ENCODE measurements at places on chromosomes 13 and 19.

- DNase-seq = no peak
Measured at GRCh38 chr19:5118026-5118425, 149.1 kb downstream of the KDM4B start.

DNA sequence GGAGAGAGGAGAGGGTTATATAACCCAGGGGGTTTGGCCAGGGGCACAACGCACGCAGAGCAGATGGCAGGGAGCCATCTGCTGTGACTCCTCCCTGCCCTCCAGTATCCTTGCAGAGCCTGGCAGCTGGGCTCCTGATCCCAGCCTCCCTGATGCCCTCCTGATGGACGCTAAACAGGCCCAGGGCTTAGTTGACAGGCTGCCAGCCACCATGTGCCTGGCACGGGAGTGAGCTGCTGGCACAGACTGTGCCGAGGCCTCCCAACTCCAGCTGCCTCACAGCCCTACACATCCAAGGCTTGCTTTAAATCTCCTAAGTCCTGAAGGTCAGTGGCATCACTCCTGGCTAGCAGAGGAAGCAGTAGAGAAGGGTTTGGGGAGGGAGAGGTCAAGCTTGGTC, 16.7 kb downstream of the SYDE1 start:
- DNase-seq = no peak

- no peak for DNase-seq
Measured at GRCh38 chr13:76472916-76473315, 413.3 kb downstream of the KCTD12 start.

DNA sequence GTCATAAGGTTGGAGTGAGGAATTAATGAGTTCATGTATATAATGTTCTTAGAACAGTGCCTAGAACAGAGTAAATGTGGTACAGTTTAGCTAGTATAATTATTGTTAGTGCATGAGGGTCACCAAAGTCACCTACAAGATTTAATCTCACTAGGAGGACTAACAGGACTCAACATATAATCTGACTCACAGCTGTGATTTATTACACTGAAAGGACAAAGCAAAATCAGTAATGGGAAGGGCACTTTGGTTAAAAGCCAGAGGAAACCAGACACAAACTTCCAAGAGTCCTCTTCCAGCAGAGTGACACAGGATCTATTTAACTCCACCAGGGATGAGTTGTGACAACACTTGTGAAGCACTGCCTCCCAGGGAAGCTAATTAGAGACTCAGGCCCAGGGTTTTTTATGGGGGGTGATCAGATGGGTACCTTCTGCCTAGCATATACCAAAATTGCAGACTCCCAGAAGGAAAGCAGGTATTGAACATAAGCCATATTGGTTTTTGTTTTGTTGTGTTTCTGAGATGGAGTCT, 341.2 kb upstream of the DACH1 start:
- DNase-seq = no peak

DNA sequence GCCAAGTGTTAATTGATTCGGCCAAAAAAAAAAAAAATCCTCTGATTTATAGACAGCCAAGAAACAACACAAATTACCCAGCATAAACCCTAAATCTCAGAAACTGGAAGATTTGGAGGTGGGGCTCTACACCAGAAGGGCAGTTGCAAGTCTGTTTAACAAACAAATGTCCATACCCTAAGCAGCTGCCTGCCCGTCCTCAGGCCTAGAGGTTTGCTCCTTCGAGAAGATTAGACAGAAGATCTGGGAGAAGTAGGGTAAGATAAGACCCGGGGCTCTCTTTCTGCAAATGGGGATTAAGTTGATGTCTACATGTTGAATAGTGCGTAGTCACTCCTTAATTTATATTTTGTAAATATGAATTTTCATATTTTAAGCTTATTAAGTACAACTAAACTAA, 3.4 kb upstream of the N4BP2L1 start:
- no peak for DNase-seq

DNA sequence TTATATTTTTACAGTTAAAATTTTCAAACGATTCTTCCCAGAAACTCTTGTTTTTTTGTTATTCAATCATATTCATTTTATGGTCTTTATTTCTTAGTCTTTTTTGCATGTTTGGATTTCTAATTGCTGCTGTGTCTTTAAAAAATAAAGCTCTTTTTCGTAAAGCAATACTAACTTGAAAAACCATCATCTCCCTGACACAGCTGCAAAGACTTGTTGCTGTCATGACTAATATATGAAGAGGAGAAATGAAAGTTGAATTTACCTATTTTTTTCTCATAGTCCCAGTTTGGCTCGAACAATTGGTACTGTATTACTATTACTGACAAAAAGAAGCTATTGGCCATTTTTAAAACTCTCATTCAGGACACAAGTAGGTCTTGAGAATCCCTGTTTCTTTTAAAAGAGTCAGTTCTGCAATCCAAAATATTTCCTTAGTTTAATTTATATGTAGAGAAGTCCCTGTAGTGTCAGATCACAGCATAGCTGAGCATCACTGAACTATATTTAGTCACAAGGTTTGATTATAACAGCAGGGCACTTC, 12.1 kb upstream of the SPART start:
- DNase-seq = no peak

DNA sequence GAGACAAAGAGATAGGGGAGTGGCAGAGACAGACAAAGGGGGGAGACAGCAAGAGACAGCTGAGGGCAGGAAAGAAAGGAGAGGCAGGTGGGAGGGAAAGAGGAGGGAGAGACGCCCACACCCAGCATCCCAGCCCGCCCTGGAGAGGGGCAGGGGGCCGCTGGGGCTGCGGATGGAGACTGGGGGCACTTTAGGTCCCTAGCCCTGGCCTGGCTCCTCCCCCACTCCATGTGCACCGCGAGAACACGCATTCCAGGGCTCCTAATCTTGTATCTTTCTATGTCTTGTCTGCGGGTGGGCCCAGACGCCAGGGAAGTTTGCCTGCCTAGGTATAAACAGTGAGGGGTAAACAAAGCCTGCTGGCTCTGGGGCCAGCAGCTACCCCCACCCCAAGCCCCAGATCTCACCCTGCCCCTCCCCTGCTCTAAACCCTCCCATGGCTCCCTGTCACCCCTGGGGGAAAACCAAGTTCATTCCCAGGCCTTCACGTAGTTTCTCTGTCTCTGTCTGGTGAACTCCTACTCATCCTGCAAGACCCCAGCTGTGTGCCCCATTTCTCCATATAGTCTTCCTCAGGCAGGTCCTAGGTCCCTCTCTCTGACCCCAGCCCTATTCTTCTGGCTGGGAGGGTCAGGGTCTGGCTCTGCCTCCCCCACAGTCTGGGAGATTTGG, 5.7 kb downstream of the TLE5 start:
- no peak for DNase-seq

- no peak for DNase-seq
Measured at GRCh38 chr19:50735869-50736268, 12.7 kb downstream of the CLEC11A start.

- DNase-seq = no peak
Measured at GRCh38 chr19:50657222-50657669, 8.0 kb downstream of the C19orf81 start.

DNA sequence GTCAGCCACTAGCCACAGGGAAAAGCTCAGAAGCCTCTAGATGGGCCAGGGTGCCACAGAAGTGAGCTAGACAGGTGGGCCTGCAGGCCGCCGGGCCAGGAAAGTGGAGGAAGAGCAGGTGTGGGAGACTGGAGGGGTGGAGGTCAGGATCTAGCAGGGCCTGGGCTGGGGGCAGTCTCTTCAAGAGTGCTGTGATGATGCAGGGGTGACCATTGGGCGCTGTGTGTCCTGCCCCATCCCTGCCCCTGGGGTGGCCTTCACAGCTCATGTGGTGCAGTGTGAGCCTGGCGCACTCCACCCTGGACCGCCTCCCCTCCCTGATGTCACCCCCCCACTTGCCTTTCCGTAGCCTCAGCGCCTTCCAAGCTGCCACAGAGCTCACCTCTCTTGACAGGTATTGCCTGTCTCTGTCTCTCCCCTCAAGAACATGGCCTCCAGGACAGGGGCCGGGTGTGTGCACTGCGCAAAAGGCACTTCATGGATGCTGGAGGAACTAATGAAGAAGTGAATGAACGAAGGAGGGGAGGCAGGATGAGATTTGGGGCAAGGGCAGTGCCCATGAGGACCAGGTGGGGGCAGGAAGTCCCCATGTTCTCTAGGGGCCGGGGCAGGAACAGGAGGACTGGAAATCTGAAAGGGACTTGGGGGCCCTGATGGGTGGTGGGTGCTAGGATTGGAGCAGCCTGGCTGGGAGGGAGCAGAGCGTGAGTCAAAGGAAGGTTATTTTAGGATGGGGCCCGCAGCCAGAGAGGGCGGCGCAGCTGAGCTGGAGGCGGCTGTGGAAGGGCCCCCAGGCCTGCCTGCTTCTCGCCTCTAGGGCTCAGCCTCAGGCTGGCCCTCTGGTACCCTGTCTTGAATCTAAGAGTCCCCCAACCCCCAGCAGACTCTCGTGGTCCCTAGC, 6.6 kb downstream of the SSBP4 start:
- no peak for DNase-seq

DNA sequence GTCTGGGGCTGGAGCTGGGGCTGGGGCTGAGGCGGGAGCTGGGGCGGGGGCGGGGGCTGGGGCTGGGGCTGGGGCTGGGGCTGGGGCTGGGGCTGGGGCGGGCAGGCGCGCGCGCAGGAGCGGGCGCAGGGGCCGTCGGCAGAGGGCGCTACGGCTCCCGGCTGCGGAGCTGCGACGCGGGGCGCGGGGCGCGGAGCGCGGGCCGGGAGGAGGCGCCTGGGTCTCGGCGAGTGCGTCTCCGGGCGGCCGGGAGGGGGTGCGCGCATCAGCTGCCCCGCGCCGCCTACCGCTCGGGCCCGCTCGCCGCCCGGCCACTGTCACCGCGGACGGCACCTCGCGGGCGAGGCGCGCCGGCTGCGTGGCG, 422 bp upstream of the MTUS2 start:
- no peak for DNase-seq

- DNase-seq = no peak
Measured at GRCh38 chr13:82739881-82740280, 1142.4 kb downstream of the SLITRK1 start.

- no peak for DNase-seq
Measured at GRCh38 chr13:98460516-98460915, 116.4 kb downstream of the STK24 start.

DNA sequence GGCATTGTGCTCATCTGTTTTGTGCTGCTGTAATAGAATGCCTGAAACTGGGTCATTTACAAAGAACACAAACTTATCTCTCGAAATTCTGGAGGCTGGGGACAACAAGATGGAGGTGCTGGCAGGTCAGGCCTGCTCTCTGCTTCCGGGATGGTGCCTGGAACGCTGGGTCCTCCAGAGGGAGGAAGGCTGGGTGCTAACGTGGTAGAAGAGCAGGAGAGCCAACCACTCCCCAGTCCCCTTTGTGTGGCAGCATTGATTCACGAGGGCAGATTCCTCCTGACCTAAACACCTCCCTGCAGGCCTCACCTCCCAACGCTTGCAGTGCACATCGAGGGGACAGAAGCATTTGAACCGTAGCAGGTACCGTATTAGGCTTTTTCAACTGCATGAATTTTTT, 34.1 kb upstream of the TFDP1 start:
- no peak for DNase-seq

DNA sequence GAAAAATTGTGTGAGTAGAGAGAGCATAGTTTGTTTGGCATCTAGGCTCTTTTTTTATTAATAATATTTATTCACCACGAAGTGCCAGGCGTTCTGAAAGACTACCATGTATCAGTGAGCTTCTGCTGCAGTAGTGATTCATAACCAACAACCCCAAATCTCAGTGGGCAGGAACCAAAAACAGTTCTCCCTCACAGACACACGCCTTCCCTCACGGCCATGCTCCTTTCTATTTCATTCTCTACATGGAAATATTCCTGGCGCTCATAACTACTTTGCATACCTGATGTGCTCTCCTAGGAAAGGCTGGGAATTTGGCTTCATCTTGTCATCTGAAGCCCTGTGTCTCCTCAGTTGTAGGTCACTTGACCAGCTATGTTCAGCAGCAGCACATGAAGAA, 26.6 kb upstream of the AMER2 start:
- DNase-seq = no peak

GRCh38 chr13:112877539-112877938, 91.5 kb upstream of the MCF2L start:
- no peak for DNase-seq

DNA sequence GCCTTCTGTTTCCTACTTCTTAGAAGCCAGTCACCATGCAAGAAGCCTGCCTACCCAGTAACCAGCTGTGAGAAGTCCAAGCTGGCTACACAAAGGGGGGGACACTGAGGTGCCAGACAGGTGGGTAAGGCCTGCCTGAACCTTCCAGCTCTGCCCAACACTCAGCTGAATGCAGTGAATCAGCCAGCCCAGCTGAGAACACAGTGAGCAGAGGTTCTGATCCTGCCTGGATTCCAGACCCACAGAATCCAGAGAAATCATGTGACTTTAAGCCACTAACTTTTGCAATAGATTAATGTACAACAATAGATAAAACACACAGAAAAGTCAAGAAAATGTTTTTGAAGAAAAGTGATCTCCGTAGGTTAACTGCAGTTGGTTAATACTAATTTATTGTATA, 151.7 kb downstream of the EFNB2 start:
- DNase-seq = no peak

- no peak for DNase-seq
Measured at GRCh38 chr13:24618011-24618955, 61.9 kb upstream of the ATP12A start.

DNA sequence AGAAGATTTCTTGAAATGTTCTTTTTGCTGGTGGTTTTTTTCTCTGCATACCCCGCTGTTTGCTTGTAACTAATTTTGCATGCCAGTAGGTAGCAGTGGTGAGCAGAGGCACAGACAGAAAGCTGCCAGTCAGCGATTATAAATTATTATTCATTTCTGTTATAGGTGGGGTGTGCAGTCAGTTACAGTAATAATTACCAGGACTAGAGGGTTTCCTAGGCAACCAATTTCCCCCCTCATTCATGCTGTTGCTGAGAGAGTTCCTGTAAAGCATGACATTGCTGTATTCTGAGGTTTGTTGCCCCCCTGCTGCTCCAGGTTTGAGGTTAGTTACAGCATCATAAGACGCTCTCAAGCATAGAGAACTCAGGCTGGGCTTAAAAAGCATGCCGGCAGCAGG, 104.5 kb downstream of the URI1 start:
- no peak for DNase-seq

DNA sequence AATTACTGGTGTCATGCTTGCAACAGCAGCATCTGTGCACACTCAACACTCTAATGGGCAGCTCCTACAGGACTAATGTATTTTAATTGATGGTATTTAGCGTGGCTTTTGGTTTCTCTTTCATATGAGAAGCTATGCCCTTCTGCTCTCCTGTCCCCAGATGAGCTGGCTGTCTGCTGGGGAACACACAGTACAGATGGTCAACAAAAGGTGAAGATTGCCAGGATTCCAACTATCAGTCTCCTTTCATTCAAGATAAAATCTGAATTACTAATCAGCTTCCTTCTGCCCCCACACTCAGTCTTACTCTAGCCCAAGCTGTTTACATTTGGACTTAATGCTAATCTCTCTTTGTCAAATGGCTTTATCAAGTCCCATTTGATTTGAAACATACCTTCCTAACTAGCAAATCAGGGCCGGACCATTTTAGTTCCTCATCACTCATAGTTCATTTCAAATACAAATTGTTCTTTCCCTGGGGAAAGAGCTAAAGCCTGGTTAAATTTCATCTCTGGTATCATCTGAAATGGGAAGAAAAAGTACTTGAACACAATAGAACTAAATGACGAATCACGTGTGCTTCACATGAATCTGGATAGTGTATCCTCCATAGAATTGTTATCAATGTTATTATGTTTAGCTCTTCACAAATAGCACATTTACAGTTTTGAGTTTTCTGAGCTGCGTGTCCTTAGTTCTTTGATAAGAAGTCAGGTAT, 988.0 kb downstream of the PCDH17 start:
- DNase-seq = no peak
